ENCODE measurements at places on chromosomes 1 and 21.

DNA sequence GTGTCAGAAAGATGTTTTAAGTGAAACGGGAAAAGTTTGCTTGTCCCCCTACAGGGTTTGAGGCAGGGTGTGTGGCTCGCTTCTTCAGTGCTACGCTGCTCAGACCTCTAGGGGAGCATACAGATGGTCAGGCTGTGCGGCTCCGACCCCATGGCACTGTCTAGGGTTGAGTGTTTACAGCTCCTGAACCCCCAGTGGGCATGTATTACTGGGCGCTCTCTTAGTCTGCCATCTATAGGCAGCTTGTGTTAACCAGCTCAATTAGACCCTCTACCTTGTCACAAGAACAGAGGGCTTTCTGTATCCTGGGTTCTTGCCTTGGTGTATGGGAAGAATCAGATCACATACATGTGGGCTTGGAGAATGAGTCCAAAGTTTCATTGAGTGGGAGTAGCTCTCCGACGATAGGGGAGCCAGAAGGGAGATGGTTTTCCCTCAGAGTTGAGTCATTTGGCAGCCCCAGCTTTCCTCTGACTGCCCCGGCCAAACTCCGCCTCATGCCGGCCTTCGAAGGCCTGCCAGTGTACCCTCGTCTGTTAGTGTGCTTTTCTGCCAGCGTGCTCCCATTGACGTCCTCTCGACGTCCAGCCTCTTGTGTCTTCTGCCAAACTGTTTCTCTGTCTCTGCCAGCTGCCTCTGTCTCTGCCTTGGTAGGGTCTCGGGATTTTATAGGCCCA, 38.6 kb upstream of the ADGRL4 start:
- DNase-seq: no peak

DNA sequence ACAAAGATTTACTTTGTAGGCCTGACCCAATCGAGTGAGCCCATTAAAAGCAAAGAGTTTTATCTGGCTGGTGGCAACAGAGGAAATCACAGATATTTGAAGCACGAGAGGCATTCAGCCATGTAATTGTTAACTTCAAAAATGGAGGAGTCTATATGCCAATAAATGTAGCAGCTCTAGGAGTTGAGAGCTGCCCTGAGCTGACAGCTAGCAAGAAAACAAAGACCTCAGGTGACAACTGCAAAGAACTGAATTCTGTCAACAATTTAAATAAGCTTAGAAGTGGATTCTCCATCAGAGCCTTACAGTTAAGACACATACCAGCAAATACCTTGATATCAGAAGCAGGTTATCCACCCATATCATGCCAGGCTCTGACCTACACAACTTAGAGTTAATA, 463.1 kb upstream of the NEGR1 start:
- DNase-seq: no peak

DNA sequence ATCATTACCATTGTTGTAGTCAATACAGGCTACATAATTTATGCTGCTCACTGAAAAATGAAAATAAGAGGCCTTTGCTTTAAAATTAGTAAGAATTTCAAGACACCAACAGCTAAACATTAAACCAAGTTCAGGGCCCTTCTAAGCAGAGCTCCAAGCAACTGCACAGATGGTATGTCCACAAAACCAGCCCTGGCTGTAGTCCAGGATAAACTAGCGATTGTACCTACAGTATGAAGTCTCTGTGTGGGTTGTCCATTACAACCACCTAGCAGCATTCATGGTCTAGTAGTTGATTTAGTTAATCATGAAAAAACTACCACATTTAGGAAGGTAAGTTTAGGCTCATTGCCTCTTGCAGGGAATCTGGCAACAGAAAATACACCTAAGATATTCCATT, 35.3 kb downstream of the CLCA4 start:
- no peak for DNase-seq

DNA sequence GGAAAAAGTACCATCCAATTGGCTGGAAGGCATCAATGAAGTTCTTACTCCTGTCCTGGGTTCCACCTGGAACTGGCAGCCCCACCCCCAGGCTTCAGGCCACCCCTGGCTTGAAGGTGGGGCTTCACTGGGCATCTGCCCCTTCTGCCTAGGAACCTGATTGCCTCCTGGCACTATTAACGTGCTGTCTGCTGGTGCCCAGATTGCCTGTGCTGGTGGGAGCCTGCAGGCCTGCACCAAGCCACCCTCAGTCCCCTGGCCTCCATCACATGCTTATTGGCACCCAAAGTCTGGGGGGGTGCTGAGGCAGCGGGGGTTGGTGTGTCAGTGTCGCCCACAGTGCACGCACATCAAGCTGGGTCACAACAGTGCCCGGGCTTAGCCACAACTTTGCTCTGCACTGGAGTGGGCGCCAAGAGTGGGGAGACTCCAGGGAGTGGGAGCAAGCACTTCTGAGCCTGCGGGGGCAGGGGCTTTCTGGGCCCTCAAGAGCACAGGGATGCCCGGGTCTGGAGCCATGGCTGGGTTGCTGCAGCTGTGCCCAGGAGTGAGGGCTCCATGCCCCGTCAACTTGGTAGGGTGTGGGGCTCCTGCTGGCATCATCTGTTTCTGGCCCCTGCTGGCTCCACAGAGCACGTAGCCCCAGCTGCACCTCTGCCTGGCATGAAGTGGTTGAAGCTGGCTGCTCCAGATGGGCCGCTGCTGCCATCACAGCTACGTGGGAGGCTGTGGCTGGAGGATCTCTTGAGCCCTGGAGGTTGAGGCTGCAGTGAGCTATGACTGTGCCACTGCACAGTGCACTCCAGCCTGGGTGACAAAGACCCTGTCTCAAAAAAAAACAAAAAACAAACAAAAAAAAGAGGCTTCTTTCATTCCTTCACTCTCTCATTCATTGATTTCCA, 4.1 kb upstream of the LSM10 start:
- DNase-seq: no peak

DNA sequence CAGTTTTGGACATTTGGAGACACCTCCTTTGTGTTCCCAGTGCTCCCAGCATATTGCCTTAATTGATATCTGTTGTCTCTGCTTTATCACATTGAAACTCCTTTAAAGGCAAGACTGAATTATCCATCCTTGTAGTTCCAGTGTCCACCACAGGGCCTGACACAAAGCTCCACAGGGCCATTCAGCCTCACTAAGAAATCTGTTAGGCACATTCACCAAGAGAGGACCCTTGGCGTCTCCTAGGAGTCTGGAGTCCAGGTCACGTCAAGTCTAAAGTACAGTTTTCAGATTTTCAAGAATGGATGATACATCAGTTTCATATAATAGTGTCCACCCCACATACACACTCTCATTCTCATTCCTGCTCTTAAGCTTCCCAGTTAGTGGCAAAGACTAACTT, 4.8 kb downstream of the ACP6 start:
- DNase-seq: no peak

DNA sequence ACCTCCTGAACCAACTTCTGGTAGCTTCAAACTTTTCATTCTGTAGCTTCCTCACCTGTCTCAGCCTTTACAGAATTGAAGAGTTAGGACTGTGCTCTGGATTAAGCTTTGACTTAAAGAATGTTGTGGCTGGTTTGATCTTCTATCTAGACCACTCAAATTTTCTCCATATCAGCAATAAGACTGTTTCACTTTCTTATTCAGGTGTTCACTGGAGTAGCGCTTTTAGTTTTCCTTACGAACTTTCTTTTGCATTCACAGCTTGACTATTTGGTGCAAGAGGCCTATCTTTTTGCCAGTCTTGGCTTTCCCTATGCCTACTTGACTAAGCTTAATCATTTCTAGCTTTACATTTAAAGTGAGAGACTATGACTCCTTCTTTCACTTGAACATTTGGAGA, 31.5 kb downstream of the FGGY start:
- DNase-seq: no peak

DNA sequence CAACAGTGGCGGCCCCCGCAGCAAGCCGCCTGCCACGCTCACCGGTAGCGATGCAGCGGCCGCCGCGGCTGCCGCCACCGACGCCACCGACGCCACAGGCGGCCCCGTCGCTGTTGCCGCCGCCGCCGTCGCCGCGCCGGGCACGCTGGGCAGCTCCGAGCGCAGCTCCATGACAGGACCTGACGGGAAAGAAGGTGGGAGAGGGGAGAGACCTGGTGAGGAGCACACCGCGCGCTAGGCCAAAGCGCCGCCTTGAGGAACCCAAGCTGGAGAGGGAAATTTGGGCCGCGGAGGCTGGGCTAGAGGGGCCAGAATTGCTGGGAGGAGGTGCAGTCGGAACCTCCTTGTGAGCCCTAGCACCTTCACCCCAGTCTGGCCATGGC, 1.9 kb downstream of the DMRTA2 start:
- no peak for DNase-seq

DNA sequence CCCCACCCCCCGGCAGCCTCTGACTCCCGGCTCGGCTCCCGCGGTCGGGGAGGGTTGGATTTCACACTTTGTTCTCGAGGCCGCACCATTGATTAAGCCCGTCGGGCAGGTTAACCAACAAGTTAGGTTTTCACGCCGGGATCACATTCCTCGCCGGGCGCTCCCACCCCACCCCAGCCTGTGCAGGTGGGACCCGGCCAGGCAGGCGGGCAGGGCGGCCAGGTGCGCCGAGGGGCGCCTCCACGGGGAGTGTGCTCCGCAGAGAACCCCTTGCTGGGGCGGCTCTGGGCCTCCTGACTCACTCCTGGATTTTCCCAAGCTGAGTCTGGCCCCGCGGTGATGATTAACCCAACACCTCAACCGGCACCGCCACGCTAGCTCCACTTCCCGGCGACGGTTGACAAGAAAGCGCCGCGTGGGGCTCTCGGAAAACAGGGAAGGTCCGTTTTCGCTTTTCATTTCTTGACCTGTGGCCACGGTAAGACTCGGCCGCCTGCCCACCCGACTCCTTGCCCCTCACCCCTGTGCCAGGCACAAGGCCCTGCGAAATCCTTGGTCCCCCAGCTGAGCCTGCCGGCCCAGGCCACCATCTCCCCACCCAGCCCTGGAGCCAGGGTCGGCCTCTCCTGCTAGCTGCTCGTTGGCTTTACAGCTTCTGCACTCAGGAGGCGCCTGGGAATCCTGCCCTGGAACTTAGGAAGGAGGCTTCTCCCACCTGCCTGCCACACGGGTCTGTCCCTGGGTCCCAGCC, 8.8 kb upstream of the TTLL10 start:
- DNase-seq: no peak

DNA sequence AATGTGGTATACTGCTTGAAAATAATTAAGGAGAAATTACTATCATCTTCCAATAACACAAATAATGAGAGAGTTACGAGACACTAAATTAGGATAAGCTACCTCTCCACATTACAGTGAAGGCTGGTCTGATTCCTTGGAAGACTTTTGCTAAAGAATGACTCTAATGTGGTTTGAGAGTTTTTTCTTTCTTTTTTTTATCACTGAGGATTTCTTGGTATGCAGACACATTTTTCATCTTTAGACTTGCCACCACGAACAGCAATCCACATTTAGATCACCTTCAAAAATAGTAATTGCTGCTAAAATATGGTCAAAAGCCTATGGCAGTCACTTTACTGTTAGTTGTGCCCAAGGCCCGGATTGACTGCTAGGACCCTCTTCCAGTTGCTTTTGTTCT, 16.6 kb upstream of the TMEM35B start:
- no peak for DNase-seq

DNA sequence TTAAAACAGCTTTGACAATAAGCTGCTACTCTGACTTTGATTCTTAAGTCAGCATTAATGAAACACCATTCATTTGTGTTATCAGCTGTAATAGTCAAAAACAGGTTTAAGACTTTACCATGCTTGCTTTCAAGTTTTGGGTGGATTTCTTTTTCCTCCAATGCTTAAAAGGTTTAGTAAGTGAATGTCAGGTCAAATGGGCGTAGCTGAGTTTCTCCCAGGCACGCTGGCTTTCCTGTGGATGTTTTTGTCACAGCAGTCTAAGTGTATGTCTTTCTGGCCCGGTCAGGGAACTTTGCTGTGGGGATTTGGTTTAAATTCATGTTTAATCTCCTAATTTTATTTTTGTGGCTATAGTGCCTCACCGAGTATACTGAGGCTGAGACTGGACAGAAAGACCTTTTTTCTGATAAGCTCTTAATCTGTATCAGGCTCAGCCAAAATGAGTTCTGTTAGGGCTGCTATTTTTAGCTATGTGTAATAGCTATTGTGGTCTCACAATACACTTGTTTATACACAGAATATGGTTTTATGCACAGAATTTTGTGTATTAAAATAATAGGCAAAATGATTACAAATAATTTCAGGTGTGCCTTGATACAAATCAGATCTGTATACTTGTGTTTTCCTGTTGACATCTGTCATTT, 292.8 kb downstream of the DISC1 start:
- no peak for DNase-seq

GRCh38 chr1:220410611-220411010, 117.3 kb upstream of the MARK1 start:
- DNase-seq: no peak

DNA sequence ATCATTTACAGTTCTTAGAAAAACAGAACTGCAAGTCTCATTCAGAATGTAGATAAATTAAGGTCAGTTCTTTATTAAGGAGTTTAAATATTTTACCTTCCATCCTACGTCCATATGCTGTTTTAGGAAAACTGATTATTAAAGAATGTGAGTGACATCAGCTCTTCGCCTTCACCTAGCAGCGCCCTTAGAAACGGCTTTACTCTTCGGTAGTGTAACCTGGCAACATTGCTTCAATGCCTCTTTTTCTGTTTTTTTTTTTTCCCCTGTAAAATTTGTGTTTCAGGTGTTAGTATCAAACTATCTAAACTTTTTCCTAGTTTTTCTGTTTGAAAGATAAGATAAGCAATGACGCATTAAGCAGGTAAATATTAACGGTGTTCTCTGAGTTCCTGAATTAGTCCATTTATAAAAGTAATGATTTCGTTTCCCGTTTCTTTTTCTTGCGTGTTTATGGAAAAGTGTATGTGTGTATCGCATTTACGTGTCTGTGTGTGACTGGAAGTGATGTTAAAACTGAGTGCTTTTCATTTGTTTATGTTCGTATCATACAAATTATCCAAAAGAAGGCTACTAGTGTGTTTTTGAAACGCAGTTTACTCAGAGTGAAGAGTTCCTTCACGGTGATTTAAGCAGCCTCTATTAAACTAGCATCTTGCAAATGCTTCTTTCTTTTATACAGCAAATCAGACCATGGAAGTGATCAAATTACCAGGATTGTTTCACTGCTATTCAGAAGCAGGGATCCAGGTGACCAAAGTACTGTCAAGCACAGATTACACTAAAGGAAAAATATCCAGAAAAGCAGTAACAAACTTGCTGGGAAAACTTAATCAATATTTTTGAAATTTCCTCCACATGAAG, 139.0 kb downstream of the SDCCAG8 start:
- DNase-seq: no peak

DNA sequence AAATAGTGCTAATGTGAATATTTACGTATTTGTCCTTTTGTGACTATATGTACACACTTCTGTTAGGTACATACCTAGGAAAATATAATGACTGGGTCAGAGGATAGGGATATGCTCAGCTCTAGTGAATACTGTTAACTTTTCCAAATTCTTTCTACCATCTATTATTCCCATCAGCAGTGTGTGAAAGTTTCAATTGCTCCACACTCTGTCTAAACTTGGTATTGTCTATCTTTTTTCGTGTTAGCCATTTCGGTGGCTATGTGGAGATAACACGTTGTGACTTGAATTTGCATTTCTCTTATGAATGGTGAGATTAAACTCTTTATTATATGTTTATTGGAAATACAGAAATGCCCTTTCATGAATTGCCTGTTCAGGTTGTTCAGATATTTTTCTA, 22.7 kb upstream of the LELP1 start:
- no peak for DNase-seq

All from hippocampal formation (tissue), 2 donors.